NCI-H2171 (cell line): ENCODE measurements at places on chromosomes 4 and X.

GRCh38 chr4:38654273-38654672, 9.7 kb upstream of the KLF3 start:
- DNase-seq = no peak

DNA sequence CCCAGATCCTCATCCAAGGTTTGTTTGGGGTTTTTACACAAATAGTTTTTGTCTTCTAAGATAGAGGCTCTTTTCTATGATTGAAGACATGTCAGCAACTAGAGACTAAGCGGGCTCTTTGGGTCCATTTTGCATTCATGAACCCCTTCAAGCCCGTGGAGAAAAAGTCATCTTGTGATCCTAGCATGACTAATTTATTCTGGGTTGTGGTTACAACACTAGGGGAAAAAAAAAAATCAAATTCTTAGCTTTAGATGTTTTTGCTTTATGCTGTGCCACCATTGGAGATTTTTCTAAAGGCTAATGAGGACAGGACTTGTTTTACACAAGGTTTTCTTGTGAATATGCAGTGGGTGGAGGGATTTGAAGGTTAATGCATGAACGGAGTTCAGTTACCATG, 440.0 kb downstream of the PCDH7 start:
- no peak for DNase-seq

GRCh38 chrX:40912166-40912565, 173.1 kb upstream of the USP9X start:
- DNase-seq = peak; percentile 91

- no peak for DNase-seq
Measured at GRCh38 chr4:139333046-139333445, 30.8 kb upstream of the NDUFC1 start.

DNA sequence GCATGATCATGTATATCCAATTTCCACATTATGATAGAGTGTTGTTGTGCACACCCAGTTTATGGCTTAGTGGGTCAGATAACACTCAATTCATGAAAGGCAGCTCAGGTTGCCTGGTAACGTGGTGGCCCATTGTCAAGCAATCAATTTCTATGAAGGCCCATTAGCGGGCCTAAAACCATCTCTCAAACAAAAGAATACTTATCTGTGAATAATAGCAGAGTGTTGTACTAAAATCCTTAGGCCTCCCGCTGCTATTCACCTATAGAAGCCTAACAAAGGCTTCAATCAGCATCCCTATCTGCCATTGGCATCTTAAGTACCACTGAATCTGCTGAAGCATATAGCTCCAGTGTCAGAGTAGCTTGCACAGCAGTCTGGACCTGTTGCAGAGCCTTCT, 849.6 kb upstream of the POU3F4 start:
- DNase-seq = no peak

DNA sequence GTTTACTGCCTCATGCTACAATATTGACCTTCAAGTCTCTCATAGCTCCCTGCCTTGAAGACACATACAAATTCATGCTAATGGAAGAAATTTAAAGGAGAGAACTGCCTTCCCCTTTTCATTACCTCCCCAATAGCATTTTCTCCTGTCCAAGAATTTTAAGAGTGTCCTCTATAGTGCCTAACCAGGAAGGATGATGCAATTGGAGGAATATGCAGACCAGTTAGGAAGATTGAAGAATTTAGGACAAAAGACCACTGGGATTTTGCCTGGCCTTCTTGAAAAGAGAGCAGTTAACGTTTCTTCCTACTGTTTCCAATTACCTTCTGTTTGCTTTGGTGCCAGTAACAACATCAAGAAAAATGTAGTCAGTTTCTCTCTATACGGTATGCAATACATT, 443.9 kb downstream of the INPP4B start:
- DNase-seq = no peak

GRCh38 chrX:124736553-124737270, 390.3 kb downstream of the SH2D1A start:
- no peak for DNase-seq
